ENCODE measurements at places on chromosomes 2 and 18. TPM values are rescaled to one million over a fixed set of nuclear protein-coding genes. Genes with fewer than 3 reads are reported as not detected.

Gene MAP3K2
- 16.9 TPM for total RNA-seq

Gene UGT1A6
- not detected for total RNA-seq

Gene TMEM37
- total RNA-seq, result 2.3 TPM

DNA sequence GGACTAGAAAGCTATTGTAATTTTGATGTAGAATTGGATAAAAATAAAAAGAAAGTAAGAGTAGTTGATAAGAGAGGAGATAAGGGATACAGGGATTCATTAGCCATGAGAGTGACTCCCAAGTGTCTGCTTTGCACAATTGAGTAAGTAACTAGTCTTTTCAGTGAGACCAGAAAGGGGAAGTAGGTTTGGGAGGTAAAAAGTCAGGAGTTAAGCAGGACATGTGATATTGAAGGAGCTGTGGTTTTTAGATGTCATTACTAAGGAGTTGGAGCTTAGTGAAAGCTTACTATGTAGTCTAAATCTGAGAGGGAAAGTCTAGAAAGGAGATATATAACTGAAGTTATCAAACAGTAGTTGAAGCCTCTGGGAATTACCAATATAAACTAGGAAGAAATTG lies 93.4 kb downstream of the SLC5A7 start:
- DNase-seq, result no peak

Gene STON1
- total RNA-seq, result 10.5 TPM

DNA sequence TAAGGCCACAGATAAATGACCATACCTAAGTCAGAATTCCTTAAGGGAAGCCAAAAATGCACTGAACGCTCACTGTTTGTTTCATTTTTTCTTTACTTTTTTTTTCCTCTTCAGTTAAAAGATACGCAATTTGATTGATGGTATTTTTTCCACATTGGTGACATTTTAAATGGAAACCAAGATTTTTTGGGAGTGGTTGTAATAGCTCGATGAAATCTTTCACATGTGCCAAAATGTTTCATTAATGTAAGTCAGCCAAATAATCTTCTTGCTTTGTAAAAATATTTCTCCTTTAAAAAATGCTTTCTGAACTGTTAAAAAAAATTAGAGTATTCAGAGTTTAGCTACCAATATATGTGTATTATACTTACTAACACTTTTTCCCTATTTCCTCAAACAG lies 339.8 kb downstream of the ZEB2 start:
- no peak for DNase-seq

- no peak for DNase-seq
Measured at GRCh38 chr18:13638719-13639595, 87.4 kb downstream of the FAM210A start.

Gene SLC11A1
- total RNA-seq, result not detected

DNA sequence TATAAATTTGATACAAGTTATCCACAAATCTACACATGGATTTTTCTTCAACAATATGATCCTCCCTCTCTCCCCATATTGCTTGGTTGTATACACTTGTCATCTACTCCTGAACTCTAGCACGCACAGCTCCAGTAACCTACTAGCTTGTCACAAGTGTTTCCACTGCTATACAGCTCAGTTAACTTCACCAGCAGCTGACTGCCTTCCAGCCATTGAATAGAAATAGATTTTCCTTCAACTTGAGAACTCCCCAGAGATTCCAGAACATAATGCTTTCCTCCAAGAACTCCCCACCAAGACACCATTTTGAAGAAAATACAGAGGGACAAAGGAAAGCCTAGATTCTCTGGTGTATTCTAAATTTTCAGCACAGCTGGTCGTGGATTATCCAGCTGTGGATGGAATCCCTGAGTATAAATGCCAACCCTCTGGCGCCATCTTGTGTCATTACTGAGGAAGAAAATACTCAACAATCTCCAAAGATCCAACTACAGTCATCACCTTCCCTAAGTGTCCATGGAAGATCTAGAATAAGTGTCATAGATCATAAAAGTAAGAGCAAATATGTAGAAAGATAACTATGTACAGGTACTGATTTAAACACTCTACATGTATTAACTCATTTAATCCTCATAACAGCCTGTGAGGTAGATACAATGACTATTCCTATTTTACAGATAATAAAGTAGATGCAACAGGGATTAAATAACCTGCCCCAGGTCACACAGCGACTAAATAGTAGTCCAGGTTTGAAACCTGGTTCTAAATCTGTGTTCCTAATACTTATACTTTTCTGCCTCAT lies 156.7 kb downstream of the ARHGAP28 start:
- DNase-seq, result peak; percentile 3

Gene FEV
- total RNA-seq, result not detected

DNA sequence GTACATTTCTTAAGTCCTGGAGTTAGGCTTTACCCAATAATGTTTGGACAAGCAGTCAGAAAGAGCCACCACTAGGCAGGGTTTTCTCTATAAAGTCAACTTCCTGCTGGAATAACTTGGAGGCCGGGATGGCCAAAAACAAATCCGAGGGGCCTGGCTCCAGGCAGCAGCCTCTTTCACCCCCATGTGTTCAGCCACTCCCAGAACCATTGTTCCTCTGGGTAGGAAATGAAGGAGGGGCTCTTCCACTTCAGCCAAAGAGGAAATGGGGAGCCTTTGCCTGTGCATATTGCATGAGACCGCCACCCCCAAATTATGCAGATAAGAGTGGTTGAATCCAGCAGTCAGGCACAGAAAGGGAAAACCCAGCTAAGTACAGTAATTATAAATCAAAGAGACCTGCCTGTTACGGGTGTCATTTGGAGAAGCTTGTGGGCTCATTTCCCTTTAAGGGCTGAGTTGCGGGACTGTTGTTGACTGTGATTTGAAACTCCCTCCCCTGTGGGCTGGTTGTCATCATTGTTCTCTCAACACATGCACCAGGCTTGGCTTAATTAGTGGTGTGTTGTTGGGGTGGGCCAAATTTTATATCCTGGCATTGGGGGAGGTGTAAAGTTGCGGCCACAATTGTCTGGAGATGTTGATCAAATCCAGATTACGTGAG lies 212.8 kb upstream of the SOX11 start:
- DNase-seq, result no peak

Gene SIX3
- not detected for total RNA-seq

Gene NAT8
- total RNA-seq, result not detected

Measured in pulmonary artery endothelial cell (primary cell).